ENCODE measurements at places on chromosomes 5 and 9.

GRCh38 chr5:6251565-6252102, 126.7 kb downstream of the MED10 start:
- DNase-seq = no peak

DNA sequence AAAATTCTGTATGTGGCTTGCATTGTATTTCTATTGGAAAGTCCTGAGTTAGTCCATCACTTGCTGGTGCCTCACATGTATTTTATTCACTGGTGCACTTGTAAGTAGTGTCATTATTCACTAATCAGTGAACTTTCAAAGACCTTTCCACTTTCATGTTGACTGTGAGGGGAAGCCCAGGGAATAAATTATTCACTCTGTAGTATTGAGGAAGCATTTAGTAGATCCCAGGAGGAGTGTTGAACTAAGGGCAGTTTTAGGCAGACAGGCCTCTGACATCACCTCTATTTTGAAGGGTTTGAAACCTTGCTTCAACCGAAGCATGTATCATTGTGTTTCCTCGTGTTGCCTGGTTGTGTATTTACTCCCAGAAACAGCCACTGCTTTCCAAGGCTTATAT, 705.4 kb upstream of the RIOK2 start:
- DNase-seq = no peak

GRCh38 chr5:83895860-83896259, 175.2 kb upstream of the HAPLN1 start:
- DNase-seq = no peak

DNA sequence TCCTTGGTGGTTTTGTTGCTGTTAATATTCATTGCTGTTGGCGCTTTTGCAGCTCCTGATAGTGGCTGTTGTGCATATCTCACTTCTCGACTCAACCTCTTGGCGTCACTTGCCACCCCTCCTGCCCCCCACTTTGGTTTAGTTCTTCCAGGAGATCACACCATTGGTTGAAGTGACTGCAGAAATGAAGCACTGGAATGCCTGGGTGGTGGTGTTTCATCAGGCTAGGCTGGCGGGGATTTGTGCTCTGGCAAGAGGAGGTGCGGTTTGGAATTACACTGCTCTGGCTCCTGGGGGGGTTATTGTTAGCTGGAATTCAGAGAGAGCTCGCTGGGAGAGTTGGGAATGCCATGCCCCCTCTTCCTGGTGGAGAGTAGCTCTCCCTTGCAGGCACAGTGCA, 11.5 kb downstream of the PRRC2B start:
- no peak for DNase-seq

DNA sequence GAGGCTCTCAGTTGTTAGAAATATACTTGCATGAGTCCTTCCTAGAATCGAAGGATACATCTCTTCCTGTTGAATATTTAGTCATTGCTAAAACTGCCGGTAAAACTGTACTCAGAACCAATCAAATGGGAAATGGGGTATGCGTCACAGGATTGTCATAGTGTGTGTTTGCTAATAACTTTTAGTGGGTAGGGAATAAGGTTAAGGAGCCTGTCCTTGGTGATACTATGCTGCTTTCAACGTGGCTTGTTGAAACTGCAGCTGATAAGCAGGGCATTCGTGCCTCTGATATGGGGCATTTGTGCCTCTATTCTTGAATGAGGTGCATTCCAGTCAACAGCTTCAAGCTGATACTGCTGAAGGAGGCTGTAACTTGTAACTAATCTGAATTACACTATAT, 26.6 kb downstream of the HABP4 start:
- DNase-seq = no peak

All from NCI-H1436 treated with DMSO at 0.1 percent for 48 hours (cell line).